ENCODE measurements at places on chromosomes 4 and X. TPM values are rescaled to one million over a fixed set of nuclear protein-coding genes. Genes with fewer than 3 reads are reported as not detected.

FAM47E gene
- total RNA-seq: 1.0 TPM

HSFX3 gene
- not detected for total RNA-seq

HS6ST2 gene
- total RNA-seq: 0.17 TPM

UBL4A gene
- total RNA-seq: 42.8 TPM

RBMXL3 gene
- not detected for total RNA-seq

APOO gene
- total RNA-seq: 6.2 TPM

DLG3 gene
- total RNA-seq: 24.6 TPM

RTL9 gene
- 0.17 TPM for total RNA-seq

CPLX1 gene
- not detected for total RNA-seq

MAGEA1 gene
- not detected for total RNA-seq

H2BW2 gene
- not detected for total RNA-seq

MAGEB2 gene
- not detected for total RNA-seq

ZDHHC15 gene
- 0.17 TPM for total RNA-seq

BCORL1 gene
- 1.3 TPM for total RNA-seq

SLC9B2 gene
- 17.5 TPM for total RNA-seq

CNKSR2 gene
- total RNA-seq: 0.33 TPM

CSN1S1 gene
- not detected for total RNA-seq

SHROOM3 gene
- total RNA-seq: 23.9 TPM

KIF4A gene
- 5.6 TPM for total RNA-seq

IGSF1 gene
- total RNA-seq: not detected

ACE2 gene
- total RNA-seq: not detected

BEND2 gene
- not detected for total RNA-seq

QRFPR gene
- total RNA-seq: not detected

MAGEA2B gene
- not detected for total RNA-seq

PLP1 gene
- not detected for total RNA-seq

PNMA6F gene
- total RNA-seq: not detected

BMX gene
- total RNA-seq: not detected

HTT gene
- 41.8 TPM for total RNA-seq

ADAMTS3 gene
- total RNA-seq: 2.1 TPM

OFD1 gene
- total RNA-seq: 15.5 TPM

CTSO gene
- total RNA-seq: 23.6 TPM

KCNE5 gene
- total RNA-seq: 0.51 TPM

TMEM144 gene
- total RNA-seq: 2.3 TPM

CRMP1 gene
- 0.33 TPM for total RNA-seq

FAM184B gene
- total RNA-seq: under 0.01 TPM

MSX1 gene
- total RNA-seq: 1.3 TPM

CYBB gene
- total RNA-seq: under 0.01 TPM

USP17L20 gene
- not detected for total RNA-seq

CT45A1 gene
- not detected for total RNA-seq

ITM2A gene
- 0.17 TPM for total RNA-seq

STS gene
- total RNA-seq: 5.0 TPM

NR0B1 gene
- total RNA-seq: 4.6 TPM

SSX4 gene
- not detected for total RNA-seq

GPAT3 gene
- 2.1 TPM for total RNA-seq

PLXNB3 gene
- total RNA-seq: 1.0 TPM

GNPDA2 gene
- 23.1 TPM for total RNA-seq

ALPK1 gene
- 50.2 TPM for total RNA-seq

TNIP3 gene
- total RNA-seq: 0.50 TPM

PAGE1 gene
- total RNA-seq: not detected

REELD1 gene
- not detected for total RNA-seq

SULT1E1 gene
- not detected for total RNA-seq

ABLIM2 gene
- 0.66 TPM for total RNA-seq

IQSEC2 gene
- total RNA-seq: 9.9 TPM

SAGE1 gene
- total RNA-seq: not detected

FANCB gene
- 6.4 TPM for total RNA-seq

TBX22 gene
- not detected for total RNA-seq

RBM46 gene
- total RNA-seq: not detected

MAB21L2 gene
- not detected for total RNA-seq

ARMCX2 gene
- 73.7 TPM for total RNA-seq

GLOD5 gene
- total RNA-seq: not detected
